ENCODE measurements at places on chromosomes 3 and 15.

DNA sequence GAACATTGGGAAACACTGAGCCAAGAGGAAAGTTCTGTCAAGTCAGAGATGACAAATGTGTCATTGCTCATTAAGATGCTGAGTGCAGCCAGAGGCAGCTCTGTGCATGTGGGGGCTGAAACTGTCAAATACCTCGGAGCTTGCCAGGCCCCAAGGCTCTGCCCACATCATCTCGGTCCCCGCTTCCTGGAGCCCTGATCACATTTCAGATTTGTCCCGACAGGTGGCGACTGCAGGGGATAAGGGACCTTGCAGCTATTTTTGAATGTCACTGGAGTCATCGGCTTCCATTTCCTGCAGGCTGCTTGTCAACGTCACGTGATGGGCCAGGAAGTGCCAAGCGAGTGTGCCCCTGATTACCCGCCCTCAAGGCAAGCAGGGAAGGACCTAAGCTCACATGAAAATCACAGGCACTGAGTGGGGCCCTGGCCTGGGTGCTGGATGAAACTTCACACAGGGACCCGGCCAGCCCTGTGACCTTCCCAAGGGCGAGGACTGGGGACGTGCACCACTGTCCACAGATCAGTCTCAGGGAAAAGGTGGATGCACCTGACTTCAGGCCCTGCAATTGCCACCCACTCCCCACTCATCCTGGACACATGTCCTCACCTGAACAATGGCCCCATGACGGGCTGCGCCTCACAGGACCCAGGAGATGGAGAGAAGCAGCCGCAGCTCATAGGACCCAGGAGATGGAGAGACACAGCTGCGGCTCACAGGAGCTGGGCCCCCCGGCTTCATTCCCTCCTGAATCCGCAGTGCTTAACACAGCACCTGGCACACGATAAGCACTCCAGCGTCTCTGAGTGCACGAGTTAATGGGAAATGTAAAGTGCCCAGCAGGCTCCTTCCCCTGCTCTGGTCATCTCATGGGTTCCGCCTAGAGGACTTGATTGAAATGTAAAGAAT, 73.4 kb downstream of the NUP210 start:
- peak; percentile 57 for DNase-seq

DNA sequence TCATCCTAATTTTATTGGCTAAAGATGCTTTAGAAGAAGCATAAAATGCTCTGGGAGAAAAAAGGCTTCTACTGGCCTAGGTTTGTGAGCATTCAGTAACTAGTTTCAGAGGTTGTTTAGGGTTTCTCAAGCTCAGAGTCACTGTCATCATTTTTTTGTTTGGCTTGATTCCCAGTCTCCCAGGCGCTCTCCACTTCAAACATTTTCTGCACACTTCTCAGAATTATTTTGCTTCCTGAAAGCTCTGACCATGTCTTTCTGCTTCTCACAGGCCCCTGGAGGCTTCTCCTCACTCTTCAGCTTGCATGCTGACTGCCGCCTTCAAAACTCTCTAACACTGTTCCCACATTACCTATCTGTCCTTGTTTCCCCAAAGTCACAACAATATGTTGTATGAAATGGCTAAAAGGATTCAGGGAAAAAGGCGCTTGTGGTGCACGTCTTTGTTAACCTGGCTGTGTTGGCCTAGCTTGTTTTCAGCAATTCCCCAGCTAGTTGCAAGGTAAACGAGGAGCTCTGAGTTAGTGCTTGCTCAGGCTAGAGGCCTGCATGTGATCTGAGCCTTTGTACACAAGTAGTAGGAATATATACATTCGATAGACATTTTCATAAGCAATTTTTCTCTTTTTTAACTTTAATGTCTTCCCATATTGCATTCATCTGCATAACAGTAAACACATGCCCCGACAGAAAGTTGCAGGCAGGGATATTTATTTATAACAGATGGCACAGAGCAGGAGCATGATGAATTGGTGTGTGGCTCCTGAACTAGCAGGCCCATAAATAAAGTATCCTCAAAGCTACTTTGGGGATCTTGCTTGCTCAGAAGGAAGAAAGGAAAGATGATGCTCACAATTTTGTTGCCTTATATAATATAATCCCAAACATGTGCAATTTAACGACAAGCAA, 129.2 kb upstream of the DPH6 start:
- no peak for DNase-seq

DNA sequence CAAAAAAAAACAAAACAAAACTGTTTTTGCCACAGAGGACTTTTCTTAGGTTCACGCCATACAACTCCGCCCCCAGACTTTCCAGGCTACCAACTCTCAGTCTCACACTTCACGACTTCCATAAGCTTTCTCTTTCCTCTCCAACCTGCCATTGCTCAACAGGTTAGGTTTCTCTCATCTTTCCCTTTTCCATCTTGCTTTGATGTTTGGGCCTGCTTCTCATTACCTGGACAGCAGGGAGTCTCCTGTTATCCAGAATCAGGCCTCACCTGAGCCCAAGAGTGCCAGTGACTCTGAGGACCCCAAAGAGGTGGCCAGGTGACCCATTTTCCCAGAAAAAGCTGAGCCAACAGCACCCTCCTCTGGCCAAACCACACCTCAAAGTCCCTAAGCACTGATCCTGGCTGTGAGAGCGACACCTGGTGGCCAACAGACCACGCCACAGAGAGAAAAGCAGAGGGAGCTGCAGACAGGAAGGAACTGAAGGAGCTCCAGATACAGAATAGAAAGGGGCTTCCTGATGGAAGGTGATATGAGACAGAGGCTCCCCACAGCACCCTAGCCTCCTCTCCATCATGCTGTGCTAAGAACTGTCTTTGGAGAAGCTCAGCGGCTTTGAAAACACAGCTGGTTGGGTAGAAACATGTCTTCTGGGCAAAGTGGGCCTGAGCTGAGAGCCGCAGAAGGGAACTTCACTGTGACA, 4.0 kb downstream of the CCDC51 start:
- peak; percentile 58 for DNase-seq

DNA sequence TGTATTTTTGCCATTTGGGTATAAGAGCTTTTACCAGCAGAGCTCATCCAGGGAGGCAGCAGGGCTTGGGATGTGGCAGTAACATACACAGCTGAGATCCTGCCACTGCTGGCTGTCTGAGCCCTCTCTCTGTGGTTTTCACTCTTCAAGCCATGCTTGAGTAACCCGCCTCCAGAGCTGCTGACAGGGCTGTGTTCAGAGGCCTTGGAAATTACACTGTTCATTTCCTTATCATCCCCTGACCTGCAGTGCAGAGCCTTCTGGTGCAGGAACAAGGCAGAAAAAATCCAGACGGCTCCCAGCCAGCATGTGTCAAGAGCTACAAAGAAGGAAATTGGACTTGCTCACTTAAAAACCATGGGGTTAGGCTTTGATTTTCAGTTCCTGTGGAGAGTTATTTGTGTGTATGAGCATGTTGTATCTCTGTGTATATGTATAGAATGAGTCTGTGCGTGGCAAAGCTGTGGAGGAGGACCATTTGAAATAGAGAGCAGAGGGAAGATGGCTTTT, 47.0 kb downstream of the ZNF609 start:
- peak; percentile 33 for DNase-seq

- no peak for DNase-seq
These were observed 78.4 kb upstream of the LRTM1 start for GRCh38 chr3:55006244-55006676.

DNA sequence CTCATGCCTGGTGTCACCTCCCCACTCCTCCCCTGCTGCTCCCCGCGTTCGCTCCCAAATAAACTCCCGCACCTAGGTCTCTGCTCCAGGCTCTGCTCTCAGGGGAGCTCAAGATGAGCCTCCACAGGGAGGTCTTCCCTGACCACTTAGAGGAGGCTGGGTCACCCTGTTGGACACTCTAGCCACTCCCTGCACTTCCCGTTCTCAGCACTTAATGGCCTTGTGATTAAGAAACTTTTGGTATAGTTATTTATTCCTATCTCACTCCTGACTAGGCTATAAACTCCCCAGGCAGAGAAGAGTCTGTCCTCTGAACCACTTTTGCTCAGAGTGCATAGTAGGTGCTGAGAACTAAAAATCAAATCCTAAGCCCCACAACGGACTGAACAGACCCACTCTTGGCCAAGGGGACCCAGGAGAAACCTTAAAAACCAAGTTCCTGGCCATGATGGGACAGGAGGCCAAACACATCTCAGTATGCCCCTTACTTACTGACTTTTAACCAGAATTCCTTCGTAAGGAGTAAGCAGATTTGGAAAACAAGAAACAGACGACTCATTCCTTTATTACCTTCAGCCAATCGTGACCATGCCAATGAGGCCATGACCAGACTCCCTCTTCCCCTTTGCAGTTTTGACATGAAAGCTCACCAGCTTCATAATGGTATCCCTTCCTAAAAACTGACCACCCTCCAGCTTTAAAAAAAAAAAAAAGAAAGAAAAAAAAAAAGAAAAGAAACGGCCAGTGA, 69.0 kb upstream of the HRH1 start:
- no peak for DNase-seq

DNA sequence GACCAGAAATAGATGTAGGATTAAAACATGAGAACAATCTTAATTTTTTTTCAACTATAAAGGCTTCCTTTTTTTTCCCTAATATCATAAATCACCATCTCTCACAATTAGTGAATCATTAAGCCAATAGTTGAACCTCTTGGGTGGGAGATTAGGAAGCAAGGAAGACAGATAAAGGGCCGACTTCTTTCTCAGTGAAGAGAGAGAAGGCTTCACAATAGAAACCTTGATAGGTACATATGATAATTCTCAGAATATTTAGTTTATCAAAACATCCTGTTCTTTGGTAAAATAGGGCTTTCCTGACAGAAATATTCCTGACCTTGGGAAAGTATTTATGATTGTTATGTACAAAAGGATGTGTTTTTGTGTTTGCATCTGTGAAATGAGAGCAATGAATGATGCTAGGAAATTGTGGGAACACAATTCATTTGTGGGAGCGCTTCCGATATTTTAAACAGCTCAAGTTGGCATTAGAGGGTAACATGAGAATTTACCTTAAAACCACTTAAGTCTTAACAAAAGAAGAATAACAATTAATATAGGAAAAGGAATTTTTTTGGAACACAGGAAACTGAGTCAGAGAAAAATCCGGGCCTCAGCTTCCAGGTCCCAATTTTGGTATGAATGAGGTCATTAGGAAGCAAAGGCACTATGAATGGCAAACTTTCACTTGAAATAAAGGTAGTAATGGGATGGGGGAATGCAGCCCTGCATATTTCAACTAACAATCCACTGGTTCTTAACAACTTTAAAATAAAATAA, 263.2 kb upstream of the TGFBR2 start:
- DNase-seq, result no peak

DNA sequence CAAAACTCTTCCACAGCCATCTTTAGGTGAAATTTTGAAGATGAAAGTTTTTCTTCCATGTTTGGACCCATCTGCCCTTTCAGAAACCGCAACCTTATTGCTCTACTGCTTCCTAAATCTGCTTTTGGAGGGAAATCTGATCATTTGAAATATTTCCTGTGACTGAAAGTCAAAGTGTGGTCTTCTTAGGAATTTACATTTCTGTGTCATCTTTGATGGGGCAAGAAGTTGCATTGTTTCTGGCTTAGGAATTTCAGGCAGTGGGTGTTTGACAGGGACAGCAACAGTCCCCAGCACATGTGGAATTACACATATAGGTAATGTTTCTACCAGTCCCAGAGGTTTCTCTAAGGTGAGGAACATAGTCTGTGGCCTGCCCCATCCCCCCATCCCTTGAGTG, 5.3 kb upstream of the TYRO3 start:
- DNase-seq, result no peak

GRCh38 chr3:71518089-71518488, 65.4 kb downstream of the FOXP1 start:
- no peak for DNase-seq

DNA sequence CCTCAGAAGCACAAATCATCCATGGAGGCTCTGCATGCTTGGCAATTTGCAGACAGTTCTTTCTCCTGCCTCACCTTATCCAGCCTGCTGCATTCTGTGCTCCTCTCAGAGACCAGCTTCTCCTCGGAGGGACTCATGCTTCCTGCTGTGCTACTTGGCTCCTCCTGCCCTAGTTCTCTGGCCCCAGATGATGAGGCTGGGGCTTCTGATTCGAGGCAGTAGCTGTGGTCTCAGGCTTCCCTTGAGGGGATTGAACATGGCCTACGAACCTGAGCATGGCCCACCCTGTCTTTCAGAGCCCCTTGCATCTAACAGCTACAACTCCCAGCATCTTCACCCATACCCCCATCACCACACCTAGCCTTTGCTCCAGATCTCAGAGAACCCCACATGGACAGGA, 6.7 kb downstream of the VIPR1 start:
- DNase-seq, result no peak

GRCh38 chr3:10347648-10348403, 26.9 kb upstream of the SEC13 start:
- DNase-seq, result no peak
